ENCODE measurements at places on chromosomes 7 and 10.

DNA sequence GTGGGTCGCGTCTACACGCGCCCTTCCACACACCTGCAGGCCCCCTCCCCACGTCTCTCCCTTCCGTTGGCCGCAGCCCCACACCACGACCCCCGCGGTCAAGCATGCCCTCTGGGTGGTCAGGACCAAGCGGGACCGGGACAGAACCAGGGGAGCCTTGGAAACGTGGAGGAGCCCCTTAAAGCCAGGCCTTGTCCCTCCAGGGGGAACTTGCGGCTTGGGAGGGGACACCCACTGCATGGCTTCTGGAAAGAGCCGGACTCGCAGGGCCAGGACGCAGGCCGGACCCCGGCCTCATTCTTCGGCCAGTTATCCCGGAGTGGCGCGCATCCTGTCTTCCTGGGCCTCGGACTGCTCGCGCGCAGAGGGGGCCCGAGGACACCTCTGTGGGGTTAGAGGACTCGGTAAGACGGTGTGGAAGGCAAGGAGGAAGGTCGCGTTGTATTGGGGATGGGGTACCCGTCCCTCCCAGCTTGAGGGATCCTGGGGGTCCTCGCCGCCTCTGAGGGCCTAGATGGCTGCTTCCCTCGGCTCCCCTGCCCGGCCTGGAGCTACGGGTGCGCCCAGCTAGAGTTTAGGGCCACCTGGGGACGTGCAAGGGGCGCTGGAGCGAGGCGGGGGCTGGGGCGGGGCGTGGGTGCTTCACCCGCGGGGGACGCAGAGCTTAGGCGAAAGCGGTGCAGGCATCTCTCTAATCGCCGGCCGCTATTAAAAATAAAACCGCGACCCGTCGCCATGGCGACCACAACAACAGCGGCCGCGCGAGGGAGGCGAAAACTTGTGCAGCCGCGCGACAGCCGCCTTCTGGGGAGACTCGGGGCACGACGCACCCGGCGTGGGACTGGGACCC lies 1.8 kb upstream of the PDGFA start:
- peak; percentile 69 for DNase-seq

DNA sequence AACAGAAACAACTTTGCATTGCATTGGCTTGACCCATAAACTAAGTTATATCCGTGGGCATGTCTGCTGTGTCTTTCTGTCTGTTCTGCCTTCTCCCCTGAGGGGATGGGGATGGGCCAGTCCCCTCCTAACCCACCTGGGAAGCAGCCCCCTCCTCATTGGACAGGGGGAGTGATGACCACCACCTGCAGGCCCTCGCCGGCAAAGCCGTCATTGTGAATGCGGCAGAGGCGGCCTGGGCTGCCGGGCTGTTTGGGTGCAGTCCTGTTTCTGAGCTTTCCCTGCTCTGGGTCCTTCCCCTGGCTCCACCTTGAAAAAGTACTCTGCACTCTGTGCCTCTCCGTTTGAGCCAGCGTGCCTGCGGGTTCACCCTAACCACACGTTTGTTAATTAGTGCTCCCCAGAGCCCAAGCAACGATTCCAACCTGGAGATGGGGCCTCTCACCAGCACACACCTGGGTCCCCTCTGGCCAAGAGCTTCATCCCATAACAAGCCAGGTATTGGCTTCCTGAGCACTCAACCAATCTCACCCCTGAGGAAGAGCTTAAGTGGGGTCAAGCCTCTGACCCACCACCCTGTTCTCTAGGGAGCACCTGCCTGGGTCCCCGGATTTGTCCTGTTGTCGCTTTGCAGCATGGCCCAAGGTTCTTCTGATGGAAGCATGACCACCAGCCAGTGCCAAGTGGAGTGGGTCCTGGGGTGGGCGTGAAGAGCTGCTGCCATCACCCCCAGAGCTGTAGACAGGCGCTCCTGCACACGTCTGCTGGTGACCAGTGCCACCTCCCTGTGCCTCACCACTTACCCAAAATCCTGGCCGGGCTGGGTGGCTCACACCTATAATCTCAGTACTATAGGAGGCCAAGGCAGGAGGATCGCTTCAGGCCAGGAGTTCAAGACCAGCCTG lies 39.4 kb upstream of the ZMIZ2 start:
- DNase-seq, result no peak

- DNase-seq, result peak; percentile 71
These were observed 52.4 kb upstream of the ITGB1 start for GRCh38 chr10:33010132-33011037.

DNA sequence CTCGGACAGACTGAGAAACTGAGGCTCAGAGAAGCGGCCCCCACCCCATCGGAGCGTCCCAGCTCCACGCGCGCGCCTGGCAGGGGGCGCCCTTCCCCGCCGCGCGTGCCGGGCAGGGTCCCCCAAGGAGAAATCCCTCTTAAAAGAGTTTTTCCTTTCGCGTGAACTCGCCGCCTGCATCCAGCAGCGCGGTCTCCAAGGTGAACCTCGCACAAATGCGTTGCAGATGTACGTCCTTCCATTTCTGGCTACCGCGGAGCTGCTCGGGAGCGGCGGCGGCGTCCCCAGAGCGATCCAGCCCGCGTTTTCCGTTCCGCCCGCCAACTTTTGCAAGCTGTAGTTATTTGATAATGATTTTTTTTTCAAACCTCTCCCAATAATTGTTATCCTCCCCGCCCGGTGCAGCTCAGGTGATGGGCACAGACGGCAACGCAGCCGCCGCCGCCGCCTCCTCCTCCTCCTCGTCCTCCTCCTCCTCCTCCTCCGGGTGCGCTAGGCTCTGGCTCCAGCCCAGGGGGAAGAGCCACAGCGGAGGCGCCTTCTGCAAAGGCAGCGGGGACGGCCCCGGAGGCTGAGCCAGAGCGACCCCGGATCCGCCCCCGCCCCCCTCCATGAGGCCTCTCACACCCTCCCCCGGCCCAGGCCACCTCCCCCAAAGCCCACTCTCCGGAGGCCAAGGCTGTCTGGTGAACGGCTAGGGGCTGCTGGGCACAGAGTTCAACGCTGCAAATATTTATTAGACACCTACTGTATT lies 74.0 kb upstream of the CUX1 start:
- peak; percentile 93 for DNase-seq

GRCh38 chr10:3579845-3580244 lies 205.2 kb downstream of the KLF6 start:
- no peak for DNase-seq

- no peak for DNase-seq
These were observed 227.2 kb upstream of the ADARB2 start for GRCh38 chr10:1964476-1964875.

DNA sequence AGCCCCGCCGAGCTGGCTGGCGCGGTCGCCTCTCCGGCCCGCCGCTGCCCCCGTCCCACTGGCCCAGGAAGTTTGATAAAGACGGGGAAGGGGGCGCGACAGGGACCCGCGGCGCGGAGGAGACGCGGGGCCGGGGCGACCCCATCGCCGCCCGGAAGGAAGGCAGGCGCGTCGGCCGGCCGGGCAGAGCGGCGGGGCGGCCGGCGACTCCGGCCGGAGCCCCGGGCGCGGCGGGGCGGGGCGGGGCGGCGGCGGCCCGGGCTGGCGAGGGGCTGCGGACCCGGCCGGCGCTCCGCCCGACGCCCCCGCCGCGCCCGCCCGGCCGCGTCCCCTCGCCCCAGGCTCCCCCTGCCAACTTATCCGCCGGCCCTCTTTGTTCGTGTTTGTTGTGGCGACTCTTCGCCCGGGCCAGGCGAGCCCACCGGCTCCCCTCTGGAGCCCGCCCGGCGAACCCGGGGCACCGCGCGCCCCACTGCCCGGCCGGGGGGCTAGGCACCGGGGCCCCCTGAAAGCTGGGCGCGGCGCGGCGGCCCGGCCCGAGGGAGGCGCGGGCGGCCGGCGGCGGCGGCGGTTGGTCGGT lies 571 bp downstream of the KDM7A start:
- DNase-seq, result no peak

DNA sequence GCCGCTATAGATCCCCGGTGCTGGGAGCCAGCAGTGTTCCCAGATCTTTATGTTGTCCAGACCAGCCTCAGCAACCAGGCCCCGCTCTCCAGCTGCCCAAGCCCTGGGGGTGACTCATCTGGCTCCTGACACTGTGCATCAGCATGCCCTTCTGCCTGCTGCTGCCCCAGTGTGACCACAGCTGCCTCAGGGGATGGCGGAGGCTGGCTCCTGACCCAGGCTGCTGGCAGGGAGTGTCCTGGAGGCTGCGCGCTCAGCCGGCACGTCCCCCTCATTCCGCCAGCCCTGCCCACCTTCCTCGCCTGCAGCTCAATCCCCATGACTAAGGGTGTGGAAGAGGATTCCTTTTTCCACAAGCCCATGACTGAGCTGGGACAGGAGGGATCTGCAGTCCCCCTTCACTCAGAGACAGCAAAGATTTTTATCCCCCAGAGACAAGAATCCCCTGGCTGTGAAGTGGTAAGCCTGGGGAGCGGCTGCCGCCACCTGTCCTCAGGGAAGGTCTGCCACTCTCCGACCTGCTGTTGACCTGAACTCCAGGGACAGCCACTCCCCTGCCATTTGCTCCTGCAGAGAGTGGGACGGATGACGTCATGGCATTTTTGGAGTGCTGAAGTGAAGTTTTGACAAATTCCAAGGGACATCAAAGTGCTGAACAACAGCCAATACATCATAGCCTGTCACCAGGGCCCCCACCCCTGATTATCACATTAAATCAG lies 182.8 kb upstream of the BMPER start:
- DNase-seq, result no peak

DNA sequence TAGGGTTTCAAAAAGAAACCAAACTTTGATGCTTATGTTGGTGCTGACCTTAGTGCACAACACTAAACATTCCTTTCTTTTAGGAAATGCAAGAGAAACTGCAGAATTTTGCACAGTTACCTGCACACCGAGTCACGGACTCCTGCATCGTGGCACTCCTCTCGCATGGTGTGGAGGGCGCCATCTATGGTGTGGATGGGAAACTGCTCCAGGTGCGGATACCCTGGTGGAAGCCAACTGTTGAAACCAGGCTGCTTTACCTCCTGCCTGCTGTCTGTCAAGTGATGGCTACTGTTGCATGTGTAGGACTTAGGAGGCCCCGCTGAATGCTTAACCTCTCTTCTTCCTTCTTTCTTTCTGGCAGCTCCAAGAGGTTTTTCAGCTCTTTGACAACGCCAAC lies 11.7 kb downstream of the CASP2 start:
- peak; percentile 69 for DNase-seq

- no peak for DNase-seq
These were observed 11.2 kb downstream of the ITPRIP start for GRCh38 chr10:104326991-104327610.

- no peak for DNase-seq
These were observed 39.0 kb downstream of the TFAM start for GRCh38 chr10:58424176-58424575.

GRCh38 chr10:122307669-122308416 lies 36.7 kb downstream of the BTBD16 start:
- DNase-seq, result no peak

- DNase-seq, result no peak
These were observed 683 bp downstream of the CDC123 start for GRCh38 chr10:12196531-12197211.

DNA sequence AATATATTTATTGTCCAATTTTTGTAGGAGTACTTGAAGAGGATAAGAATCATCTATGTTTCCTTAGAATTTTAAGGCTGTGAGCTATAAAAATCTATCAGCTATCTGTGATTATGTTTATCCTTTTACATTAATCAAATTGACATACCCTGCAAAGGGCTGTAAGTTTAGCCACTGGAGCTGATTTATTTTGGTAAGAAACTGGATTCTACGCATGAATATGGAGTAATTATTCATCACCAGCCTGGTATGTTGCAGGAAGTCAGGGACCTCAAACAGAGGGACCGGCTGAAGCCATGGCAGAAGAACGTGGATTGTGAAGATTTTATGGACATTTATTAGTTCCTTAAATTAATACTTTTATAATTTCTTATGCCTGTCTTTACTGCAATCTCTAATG lies 696.9 kb downstream of the DNAJB9 start:
- DNase-seq, result no peak

GRCh38 chr10:31792745-31793144 lies 135.9 kb downstream of the ARHGAP12 start:
- DNase-seq, result no peak

- peak; percentile 76 for DNase-seq
These were observed 6.8 kb downstream of the CYP26A1 start for GRCh38 chr10:93080350-93081046.

- DNase-seq, result no peak
These were observed 28.4 kb upstream of the CBLL1 start for GRCh38 chr7:107715531-107715930.

DNA sequence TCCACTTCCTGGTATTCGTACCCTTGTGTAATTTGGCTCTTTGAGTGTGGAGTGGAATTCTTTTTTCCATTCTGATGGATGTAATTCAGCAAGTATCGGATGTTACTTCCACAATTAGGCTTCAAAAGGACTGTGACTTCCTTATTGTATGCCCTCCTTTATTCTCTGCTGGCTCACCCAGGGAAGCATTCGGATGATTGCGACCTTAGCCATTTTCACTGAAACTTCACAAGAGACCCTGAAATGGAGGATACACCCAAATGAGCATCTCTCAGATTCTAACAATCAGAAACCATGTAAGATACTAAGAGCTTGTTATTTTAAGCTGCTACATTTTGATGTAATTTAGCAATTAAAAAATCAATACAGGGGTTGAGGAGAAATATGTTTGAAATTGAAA lies 493.1 kb downstream of the DNAJB9 start:
- no peak for DNase-seq
